ENCODE measurements at places on chromosomes 11 and 22. TPM values are rescaled to one million over a fixed set of nuclear protein-coding genes. Genes with fewer than 3 reads are reported as not detected.
A peak's percentile ranks its signal among the peaks of the same experiment; 100 is the strongest.

MUC5AC gene
- not detected for total RNA-seq

TMA7B gene
- total RNA-seq = not detected

KIF18A gene
- total RNA-seq = 9.9 TPM

TPST2 gene
- total RNA-seq = 17.3 TPM

TCN2 gene
- total RNA-seq = 44.8 TPM

TSSK2 gene
- total RNA-seq = not detected

RFPL2 gene
- total RNA-seq = 2.8 TPM

DRD4 gene
- not detected for total RNA-seq

DNA sequence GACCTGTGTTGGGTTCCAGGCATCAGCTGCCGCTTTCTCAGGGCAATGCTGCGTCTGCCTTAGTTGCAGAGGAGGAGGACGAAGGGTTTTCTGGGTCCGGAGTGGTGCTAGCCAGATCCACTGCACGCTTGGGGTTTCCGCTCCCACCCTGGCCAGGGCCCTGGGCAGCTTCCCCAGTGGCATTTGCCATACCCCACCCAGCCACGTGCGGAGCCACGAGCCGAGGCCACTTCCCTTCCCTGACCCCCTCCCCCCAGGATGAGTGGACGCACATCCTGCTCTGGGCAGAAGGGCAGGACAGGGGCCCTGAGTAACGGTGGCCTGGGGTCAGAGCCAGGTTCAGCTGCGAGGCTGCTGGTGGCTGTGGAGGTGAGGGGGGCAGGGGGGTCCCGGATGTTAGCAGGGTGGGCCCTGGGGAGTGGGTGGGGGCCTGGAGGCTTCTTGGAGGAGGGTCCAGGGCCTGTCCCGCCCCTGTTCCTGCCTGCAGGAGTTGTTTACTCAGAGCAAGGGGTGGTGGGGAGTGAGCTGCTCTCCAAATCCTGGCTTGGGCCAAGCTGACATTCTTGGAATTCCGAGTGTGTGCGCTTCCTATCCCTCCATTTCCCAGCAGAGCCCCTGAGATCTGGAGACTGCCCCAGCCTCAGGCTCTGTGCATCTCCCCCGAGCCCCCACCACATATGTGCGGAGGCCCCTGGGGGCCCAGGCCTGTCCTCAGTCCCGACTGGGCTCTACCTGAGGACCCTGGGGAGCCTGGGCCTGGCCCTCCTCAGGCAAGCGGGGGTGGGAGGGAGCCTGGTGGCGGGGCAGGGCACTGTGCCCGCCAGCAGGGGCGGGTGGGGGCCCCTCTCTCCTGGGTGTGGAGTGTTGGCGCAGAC, 1.4 kb downstream of the TSPAN4 start:
- DNase-seq = peak; percentile 89

DNA sequence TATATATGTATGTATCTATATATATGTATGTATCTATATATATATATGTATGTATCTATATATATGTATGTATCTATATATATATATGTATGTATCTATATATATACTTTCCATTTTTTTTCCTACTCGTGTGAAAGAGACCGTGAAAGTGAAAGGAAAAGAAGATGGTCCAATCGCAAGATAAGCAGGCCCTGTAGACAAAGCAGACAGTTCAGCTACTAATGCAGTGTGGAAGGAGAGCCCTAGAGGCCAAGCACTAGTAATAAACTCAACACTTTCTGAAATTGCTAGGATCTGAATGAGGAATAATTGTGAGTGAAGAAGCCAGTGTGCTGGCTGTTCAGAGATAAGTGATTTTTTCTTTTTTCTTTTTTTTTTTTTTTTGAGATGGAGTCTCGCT, 47.2 kb downstream of the MCHR1 start:
- DNase-seq = no peak

DNA sequence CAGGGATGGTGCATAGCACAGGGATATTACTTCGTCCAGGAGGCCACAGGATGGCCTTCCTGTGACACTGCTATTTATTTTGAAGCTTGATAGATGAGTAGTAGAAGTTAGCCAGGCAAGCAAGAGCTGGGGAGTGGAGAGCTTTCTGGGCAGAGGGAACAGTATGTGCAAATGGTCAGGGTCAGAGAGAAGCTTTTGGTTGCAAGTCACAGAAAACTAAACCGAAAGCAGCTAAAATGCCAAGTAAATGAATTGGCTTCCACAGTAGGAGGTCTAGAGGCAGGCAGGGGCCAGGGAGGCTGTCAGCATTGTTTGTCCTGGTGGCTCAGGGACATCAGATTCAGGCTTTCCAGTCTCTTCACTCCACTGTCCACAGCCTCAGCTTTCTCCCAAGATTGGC, 247.5 kb downstream of the GRIK4 start:
- DNase-seq = no peak

GRCh38 chr22:22741843-22742242, 97.4 kb downstream of the GGTLC2 start:
- DNase-seq = no peak

DNA sequence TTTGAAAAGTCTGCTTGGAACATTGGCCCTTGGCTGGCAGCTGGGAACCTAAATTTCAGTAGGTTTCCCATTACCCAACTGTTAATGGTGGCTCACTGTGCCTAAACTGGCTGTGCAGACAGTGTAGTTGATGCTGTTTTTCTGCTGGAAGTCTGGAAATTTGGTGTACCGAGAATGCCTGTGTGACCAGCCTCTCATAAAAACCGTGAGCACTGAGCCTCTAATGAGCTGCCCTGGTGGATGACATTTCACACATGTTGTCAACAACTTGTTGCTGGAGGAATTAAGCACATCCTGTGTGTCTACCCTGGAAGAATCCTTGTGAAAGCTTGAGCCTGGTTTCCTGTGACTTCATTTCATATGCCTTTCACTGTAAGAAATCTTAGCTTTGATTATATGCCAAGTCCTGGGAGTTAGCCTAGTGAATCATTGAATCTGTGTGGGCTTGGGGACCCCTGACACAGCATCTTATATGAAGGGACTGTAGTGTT, 131.1 kb downstream of the LDLRAD3 start:
- DNase-seq = no peak

DNA sequence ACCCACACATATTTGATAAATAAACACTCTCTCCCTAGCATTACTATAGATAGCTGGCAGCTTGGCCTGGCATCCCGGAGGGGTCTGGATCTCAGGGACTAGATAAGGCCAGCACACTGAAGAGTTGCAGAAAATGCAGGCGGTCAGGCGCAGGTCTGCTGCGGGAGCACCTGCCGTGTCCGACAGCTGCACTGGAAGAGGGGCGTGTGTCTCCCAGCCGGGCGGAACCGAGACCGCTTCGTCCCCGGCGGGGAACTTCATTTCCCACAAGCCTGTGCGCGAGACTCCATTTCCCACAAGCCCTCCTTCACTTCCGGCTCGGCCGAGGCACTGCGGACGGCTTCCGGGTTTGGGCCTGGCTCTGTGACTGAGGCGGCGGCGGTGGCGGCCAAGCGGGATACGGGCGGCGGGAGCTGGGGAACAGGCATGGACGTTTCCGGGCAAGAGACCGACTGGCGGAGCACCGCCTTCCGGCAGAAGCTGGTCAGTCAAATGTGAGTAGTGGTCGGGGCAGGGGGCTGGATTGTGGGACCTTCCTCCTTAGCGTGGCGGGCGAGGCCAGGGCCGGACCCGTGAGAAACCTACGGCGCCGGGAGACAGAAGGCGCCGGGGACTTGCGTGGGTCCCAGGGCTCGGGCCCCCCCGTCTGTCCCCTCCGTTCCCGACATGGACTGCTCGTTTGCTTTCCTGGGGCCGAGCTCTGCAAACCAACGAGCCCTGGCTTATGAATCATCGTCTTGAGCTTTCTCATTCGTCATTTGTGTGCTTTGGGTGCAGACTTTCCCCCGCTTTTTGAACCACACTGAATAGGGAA, at the start of gene MED15:
TSS of gene MED15 (plus strand) at position 358 of the 814 bp plus-strand sequence. CDS start at position 427, 69 bp downstream.
- peak; percentile 89 for DNase-seq

- DNase-seq = no peak
These were observed 22.0 kb upstream of the FBLN1 start for GRCh38 chr22:45480717-45481116.

- peak; percentile 44 for DNase-seq
These were observed 7.4 kb downstream of the MED15 start for GRCh38 chr22:20514658-20515406.

DNA sequence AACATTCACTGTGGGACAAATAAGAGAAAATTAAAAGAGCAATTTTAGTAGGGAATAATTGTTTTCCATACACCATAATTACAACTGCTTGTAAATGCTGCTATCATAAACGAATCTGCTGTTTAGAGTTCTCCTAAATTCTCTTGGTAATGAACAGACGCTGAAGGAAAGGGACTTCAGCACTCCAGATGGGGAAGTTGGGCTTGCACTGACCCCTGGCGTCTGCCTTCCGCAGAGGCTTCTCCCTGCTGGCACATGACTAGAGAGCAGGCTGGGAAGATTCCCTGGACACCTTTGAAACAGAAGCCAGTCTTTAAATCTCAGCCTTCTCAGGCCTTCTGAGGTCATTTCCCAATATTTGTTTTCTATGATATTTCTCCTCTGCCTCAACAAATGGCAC, 84.1 kb downstream of the NXPE2 start:
- no peak for DNase-seq

- DNase-seq = no peak
These were observed 25.7 kb upstream of the CRTAM start for GRCh38 chr11:122812638-122813037.

- DNase-seq = no peak
These were observed 98.5 kb downstream of the RASSF10 start for GRCh38 chr11:13107544-13108044.

- DNase-seq = no peak
These were observed 558.4 kb downstream of the METTL15 start for GRCh38 chr11:28666632-28667031.

GRCh38 chr11:7889985-7890384, 41.1 kb downstream of the OR10A6 start:
- no peak for DNase-seq

- no peak for DNase-seq
These were observed 32.7 kb upstream of the USP47 start for GRCh38 chr11:11808992-11809615.

- DNase-seq = peak; percentile 23
These were observed 40.4 kb downstream of the BCR start for GRCh38 chr22:23220485-23221350.

DNA sequence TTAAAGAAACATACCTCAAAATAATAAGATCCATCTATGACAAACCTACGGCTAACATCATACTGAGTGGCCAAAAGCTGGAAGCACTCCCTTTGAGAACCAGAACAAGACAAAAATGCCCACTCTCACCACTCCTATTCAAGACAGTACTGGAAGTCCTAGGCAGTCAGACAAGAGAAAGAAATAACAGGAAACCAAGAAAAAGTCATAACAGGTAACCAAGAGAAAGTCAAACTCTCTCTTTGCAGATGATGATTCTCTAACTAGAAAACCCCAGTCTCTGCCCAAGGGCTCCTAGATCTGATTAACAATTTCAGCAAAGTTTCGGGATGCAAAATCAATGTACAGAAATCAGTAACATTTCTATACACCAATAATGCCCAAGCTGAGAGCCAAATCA, 35.6 kb downstream of the TMEM123 start:
- no peak for DNase-seq

DNA sequence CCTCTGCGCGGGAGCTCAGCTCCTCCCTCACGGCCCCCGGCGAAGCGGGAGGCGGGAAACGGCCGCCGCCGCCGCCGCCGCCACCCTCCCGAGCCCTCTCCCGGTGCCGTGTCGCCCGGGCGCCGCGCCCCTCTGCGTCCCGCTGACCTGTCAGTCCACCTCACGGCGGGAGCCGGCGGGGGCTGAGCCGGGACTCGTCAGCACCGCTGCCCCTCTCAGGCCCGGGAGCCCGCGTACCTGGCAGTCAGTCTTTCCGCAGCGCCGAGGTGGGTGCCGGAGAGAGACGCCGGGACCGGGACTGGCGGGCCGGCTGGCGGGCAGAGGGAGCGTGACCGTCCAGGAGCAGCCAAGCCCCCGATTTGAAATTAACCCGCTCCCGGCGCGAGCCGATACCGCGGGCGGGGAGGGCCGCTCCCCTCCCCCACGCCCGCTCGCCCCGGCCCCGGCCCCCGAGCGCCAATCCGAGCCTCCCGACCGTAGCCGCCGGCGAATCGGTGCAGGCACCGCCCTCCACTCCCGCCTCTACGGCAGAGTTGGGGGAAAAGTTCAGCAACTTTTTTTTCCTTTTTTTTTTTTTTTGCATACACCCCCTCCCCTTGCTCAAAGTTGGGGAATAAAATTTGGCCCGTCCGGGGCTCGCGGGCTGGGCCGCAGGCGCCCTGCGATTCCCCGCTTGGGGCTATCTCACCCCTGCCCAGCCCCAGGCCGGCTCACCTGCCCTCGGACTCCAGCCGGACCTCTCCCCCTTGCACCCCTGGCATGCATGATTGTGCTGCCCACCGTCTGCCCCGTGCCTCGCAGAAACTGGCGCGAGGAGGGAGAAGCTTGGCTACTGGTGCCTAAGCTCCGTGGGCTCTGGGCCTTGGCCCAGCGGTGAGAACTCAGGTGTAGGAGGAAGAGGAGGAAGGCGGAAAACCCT, 774 bp upstream of the E2F8 start:
- no peak for DNase-seq

Data from Caki2 (cell line).